Renal cortical epithelial cell (primary cell): ENCODE measurements at places on chromosomes 5 and 9.

GRCh38 chr5:135493406-135494180 is 41.4 kb upstream of the TIFAB start:
- DNase-seq = peak; percentile 80

GRCh38 chr5:10709409-10709808 is 51.6 kb downstream of the DAP start:
- peak; percentile 55 for DNase-seq

- DNase-seq = no peak
These were observed 29.6 kb downstream of the PAX5 start for GRCh38 chr9:37004424-37004935.

GRCh38 chr5:17766031-17766430 is 131.8 kb downstream of the TAF11L14 start:
- no peak for DNase-seq

DNA sequence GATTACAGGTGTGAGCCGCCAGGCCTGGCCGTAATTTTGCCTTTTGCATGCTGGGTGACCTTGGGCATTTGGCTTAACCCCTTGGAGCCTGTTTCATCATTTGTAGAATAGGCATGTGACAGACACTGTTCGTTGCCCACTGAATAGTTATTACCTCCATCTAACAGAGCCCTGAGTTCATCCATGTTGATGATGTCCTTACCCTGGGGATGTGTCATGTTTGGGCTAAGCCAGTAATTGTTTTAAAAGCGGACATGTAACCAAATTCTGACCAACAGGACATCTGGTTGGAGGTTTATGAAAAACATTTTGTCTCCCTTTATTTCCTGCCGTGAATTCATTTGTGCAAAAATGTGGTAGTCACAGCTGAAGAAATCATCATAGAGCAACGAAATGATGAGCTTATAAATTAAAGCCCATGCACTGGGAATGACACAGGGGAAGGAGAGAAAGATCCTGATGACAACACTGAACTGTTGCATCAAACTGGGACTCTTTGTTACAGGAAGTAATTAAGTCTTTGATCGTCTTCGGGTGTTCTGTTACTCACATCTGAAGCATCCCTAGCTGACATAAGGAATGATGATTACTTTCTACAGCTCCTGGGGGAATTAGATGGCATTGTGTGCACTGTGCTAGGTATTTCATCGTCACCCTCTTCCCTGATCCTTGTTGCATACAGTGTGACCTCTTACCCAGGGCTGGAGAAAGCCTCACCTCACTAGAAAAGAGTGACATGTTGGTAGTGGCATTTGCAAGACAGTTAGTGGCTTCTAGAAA is 117.8 kb downstream of the FGF18 start:
- DNase-seq = peak; percentile 47

- no peak for DNase-seq
These were observed 397.9 kb upstream of the PIK3R1 start for GRCh38 chr5:67817652-67818051.

DNA sequence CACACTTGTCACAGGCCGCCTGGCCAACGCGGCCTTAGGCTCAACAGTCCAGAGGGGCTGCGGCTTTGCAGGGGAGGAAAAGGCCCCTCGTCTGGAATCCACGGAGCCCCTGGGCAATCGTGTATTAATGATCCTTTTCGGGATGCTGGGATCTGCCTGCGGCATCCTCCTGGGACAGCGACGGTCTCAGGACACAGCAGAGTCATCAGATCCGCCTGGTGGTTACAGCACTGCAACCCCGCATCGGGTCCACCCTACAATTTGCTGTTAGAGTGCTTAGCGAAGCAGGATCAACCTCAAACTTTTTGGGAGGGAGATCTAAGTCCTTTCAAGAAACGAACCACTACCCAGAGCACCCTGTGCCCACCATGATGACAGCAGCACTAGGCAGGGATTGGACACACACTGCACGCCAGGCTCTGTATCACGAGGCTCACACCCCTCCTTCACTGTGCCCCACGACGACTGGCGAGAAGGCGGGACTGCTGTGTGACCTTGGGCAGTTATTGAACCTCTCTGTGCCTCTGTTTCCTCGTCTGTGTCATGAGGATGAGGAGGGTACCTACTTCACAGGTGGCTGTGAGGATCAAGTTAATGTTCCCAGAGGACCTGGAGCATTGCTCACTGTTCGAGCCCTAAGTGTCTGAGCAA is 100.4 kb upstream of the COL5A1 start:
- DNase-seq = no peak

GRCh38 chr9:112503170-112503569 is 16.5 kb downstream of the KIAA1958 start:
- DNase-seq = no peak

GRCh38 chr9:91694081-91694870 is 255.8 kb downstream of the ROR2 start:
- DNase-seq = no peak

DNA sequence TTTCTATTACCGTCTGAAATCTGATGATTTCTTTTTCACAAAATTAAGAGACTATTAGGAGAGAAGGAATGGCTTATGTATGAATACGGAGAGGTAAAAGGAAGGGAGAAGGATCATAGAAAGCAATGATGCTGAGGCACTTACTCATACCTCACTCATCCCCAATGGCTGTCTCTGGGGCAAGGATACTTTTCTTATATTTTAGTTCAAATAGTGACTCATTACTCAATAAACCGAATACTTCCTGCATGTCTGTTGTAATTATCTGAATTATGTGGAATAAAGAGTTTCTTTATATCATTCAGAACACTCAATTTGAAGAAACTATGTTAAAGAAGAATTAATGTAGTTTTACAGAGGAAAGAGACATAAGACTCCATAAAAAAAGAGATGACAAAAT is 284.5 kb upstream of the NUDT12 start:
- peak; percentile 25 for DNase-seq

DNA sequence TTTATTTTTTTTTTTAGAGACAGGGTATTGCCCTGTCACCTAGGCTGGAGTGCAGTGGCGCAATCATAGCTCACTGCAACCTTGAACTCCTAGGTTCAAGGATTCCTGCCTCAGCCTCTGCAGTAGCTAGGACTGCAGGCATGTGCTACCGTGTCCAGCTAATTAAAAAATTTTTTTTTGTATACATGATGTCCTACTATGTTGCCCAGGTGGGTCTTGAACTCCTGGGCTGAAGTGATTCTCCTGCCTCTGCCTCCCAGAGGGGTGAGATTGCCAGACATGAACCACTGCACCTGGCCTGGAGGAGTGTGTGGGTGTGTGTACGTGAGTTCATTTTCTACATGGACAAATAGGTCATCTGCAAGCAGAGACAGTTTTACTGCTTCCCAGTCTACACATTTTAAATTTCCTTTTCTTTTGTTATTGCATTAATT is 33.8 kb downstream of the JMY start:
- DNase-seq = peak; percentile 3

GRCh38 chr5:180670586-180671359 is 21.4 kb upstream of the FLT4 start:
- peak; percentile 31 for DNase-seq

DNA sequence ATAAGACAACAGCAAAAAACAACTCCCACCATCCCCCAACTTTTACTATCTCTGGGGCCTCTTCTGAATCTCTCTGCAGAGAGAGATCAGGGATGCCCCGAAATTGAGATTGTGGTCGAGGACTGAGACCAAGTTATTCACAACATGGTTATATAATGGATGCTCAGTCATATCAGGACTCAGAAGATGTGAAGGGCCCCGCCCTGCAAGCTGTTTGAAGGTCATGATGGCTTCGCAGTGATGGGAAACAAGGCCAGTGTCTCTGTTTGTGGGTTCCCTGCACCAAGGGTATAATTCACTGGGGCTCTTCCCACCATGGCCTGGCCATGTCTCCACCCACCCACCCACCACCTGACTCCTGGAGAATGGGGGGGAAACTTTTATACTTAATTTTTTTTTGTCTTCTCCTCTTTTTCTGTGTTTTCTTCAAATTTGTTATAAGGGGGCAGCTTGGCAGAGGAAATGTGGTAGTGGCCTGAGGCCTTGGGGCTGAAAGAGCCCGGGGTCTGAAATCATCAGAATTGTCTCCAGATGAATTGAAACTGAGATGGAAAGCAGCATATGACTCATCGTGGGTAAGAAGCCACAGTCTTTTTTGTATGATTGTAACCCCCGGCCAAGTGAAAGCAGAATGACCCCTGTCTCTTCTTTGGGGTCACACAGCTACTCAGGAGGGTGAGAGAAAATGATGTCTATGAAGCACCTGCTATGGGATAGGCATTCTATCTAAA is 15.0 kb upstream of the TEX48 start:
- peak; percentile 59 for DNase-seq

DNA sequence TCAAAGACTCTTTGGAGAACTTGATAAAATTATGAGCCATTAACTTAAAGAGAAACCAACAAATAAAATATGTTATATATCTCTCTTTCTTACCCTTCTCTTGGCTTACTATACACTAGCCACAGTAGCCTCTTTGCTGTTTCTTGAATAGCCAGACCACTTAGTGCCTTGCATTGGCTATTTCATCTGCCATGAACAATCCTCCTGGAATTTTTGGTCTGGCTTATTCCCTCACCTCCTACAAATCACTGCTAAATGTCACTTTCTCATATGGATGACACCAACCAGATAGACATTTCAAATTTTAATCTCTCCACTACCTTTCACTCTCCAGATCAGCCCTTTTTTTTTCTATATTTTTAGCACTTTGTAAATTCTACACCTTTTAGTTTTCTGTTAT is 1581.7 kb downstream of the EFNA5 start:
- no peak for DNase-seq
